ENCODE measurements at places on chromosomes 2 and 18.

DNA sequence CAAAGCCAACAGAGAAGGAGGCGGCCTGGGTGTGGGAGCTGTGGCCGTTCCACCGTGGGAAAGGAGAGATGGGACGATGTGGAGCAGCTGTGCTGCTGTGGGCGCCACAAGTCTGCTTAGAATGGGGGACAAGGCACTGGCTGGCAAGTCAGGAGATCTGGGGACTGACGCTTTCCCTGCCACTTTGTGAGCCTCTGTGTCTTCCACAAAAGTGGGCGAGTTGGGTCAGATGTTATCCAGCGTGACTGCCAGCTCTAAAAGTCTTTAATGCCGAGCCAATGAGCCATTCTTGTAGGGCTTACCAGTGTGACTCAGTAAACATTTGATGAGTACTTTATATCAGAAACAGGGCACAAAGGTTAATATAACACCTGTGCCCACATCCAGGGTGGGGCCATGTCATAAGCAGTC is 113.6 kb upstream of the MGAT5 start:
- no peak for DNase-seq

GRCh38 chr18:27497246-27497645 is 312.1 kb upstream of the CHST9 start:
- no peak for DNase-seq

DNA sequence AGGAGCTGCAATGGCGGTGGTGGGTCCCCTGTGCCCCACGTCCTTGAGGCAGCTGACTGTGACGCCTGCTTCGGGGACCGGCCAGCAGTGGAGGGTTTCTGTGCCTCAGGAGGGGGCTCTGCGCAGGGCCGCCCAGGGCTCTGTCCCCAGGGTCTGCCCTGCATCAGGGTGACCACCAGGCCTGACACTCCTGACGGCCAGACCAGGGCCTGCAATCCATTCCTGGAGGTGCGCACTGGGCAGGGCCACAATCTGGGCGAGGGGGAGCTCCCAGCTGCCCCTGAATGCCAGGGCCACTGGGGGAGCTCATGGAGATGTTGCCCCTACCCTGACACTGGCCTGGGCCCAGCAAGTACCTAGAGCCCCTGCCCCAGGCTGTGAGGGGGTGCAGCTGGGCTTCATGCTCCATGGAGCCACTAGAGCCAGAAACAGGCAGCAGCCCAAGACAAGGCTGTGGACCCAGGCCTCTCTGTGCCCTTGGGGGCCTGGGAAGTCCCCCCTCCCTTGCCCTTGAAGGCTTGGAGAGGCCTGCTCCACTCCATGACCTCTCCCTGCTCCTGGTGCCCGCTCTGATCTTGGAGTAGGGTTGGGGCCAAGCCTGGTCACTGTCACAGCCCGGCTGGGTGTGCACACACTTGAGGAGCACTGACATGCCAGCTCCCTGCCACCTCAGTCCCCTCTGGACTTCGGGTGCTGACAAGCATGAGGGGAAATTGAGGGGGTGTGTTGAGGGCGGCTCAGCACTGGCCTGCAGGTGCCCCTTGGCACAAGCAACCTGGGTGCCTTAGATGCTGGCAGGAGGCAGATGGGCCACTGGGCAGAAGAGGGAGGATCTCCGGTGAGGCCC is 55.9 kb downstream of the LDAH start:
- no peak for DNase-seq

DNA sequence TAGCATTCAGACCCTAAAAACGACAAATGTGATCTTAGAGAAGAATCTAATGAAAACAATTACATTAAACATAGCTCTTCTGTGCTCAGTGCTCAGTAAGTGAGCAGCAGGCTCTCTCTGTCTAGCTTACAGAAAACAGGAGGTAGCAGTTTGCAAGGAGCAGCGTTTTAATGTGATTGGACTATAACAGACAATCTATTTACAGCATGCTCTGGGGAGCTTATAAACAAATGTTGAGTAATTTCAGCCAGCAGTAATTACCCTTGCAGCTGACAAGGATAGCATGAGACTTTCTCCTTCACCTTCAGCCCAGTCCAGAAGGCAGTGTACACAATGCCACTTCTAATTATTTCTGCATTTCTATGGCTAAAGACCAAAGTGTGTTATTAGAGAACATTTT is 270.4 kb downstream of the FIGN start:
- DNase-seq: no peak
